Lung microvascular endothelial cell (primary cell): ENCODE measurements at places on chromosomes 2 and 18. TPM values are rescaled to one million over a fixed set of nuclear protein-coding genes. Genes with fewer than 3 reads are reported as not detected.

Gene SCYGR5
- not detected in 2 replicates for total RNA-seq

DNA sequence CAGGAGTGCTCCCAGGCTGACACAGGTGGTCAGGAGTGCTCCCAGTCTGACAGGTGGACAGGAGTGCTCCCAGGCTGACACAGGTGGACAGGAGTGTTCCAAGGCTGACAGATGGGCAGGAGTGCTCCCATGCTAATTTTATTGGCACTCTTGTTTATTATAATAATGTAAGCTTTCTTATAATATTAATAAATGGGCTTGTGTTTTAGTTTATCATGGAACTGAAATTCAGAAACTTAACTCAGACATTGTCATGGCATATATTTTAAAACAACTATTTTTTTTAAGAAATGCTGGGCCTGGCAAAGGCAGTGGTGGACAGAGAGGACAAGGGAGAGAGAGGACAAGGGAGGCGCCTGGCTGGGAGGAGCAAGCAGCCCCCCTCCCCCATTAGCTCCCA lies 18.7 kb downstream of the ANO7 start:
- DNase-seq, result no peak

DNA sequence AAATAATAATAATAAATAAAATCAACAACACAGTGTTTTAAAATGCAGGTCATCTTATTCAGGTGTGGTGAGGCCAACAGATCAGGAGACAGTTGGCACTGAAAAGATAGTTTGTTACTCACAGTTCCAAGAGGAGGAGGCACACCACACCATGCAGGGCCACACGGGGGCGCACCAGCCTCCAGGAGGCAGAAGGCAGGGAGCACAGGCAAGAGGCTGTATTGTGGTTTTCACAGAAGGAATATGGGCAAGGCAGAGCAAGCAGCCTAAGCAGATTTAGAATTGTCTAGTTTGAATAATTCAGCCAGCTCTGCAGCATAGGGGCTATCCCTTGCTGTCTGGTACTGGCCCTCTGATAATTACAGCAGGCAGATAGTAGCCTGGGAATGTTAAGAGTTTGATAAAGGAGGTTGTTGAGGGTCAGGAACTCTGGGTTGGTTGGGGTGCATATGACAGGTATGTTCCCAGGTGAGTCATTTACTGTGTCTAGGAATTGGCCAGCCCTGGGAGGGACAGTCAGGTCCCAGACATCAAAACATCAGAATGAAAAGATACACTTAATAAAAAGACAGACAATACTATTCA lies 31.3 kb downstream of the KIAA2012 start:
- peak; percentile 40 for DNase-seq

DNA sequence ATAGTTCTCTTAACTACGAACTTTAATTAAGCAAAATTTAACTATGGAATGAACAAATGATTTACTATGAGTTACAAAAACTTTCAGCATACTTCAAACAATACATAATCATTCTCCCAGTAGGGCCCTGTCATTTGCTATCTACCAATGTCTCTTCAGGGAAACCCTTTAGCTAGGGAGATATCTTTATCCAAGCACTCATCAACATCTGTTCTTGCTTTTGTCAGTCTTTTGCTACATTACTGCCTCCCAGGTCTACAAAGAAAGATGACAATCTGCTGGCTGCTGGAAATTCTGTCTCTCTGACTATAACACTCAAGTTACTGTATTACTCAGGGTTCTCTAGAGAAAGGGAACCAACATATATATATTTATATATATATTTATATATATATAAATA lies 1626.3 kb upstream of the CELF4 start:
- DNase-seq, result no peak

GRCh38 chr2:209121691-209122090 lies 302.2 kb upstream of the MAP2 start:
- DNase-seq, result no peak

DNA sequence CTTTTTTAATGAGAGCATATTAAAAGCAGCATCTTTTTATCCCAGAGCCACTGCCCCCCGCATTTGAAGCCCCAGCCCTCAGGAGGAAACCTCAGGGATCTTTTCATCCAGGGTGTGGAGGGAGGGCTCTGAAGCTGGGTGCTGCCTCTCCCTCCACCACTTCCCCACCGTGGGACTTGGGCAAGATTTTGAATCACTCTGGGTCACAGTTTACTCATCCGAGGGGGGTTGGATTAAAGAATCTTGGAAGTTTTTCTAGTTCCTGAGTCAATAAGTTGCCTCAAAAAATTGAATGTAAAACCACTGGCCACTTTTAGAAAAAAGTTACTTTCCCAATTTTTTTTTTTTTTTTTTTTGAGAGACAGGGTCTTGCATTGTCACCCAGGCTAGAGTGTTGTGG lies 62.0 kb upstream of the ANKRD44 start:
- no peak for DNase-seq

Gene L3MBTL4
- 2.8 and 15.9 TPM in 2 replicates for total RNA-seq

- DNase-seq, result no peak
Observed at GRCh38 chr18:32048507-32049091, 30.0 kb downstream of the RNF125 start.

Gene GPR17
- not detected in 2 replicates for total RNA-seq

GRCh38 chr2:44291281-44292248 lies 16.3 kb downstream of the SLC3A1 start:
- DNase-seq, result peak; percentile 44

Gene OTOS
- not detected in 2 replicates for total RNA-seq

Gene ATP9B
- 19.8 and 29.0 TPM in 2 replicates for total RNA-seq

- DNase-seq, result no peak
Observed at GRCh38 chr2:23994567-23994966, 15.3 kb upstream of the MFSD2B start.

GRCh38 chr2:144461308-144461766 lies 58.6 kb downstream of the ZEB2 start:
- no peak for DNase-seq

DNA sequence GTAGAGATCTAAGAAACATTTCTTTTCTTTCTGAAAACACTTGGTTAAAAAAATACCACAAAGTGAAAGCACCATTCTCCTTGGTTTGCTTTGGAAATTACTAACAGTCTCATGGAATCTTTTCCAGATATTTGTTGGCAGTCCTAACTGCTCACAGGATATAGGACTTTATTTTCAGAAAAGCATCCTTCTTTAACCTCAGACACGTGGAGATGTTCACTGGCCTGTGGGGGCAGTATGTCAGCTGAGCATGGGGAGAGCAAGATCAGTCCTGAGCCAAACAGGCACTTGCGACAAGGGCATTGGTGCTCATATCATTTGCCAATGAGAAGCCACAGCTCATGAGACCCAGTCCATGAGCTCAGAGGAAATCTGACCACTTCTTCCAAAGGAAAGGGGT lies 371.9 kb downstream of the NBAS start:
- no peak for DNase-seq

Gene LRP1B
- under 0.01 TPM in 1 of 2 replicates, not detected in the other for total RNA-seq

GRCh38 chr2:237283131-237283928 lies 130.6 kb downstream of the COL6A3 start:
- peak; percentile 77 for DNase-seq

Gene GAD1
- 0.22 and 0.40 TPM in 2 replicates for total RNA-seq

Gene OR6B2
- not detected in 2 replicates for total RNA-seq

GRCh38 chr2:231479455-231479854 lies 15.2 kb upstream of the NCL start:
- DNase-seq, result no peak

DNA sequence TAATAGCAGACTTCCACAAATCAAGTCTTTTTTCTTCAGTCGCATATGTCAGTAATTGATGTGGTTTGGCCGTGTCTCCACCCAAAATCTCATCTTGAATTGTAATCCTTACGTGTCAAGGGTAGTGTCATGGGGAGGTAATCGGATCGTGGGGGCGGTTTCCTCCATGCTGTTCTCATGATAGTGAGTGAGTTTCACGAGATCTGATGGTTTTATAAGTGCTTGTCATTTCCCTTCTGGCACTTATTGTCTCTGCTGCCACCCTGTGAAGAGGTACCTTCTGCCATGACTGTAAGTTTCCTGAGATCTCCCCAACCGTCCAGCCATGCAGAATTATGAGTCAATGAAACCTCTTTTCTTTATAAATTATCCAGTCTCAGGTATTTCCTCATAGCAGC lies 478.8 kb downstream of the PTPRM start:
- peak; percentile 17 for DNase-seq

GRCh38 chr18:5065615-5066014 lies 131.4 kb downstream of the AKAIN1 start:
- no peak for DNase-seq

- DNase-seq, result no peak
Observed at GRCh38 chr2:170984079-170984478, 55.0 kb downstream of the GORASP2 start.

DNA sequence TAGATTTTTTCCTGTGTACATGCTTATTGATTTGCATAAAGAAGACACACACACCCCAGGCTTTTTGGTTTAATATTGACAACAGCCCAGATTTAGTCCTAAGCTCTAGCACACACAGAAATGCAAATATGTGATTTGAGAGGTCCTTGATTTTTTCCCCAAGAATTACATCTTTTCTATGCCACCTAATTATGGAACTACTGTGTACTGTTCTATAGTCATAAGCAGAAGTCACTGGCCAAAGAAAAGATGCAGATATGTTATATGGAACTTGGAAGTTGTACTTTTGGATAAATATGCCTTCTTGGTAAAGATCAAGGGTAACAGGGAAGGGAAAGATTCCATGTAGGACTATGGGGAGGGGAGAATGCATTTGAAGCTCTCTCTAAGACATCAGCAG lies 105.6 kb downstream of the SETBP1 start:
- no peak for DNase-seq

DNA sequence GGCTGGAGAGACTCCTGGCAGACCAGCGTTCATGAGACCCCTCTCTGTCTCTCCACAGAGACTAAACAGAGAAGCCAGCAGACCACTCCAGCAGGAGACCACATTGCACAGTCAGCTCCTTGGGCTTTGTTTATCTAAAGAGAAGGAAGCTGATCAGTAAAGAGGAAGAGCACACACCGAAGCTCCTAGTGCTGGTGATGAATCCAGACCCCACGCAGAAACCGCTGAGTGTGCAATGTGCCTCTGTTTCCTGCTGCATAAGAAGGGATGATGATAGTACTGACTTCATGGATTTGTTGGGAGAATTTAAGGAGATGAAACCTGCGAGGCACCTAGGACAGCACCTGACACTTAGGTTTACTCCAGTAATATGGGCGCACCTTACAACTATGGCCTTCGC lies 544.1 kb upstream of the ID2 start:
- DNase-seq, result no peak

DNA sequence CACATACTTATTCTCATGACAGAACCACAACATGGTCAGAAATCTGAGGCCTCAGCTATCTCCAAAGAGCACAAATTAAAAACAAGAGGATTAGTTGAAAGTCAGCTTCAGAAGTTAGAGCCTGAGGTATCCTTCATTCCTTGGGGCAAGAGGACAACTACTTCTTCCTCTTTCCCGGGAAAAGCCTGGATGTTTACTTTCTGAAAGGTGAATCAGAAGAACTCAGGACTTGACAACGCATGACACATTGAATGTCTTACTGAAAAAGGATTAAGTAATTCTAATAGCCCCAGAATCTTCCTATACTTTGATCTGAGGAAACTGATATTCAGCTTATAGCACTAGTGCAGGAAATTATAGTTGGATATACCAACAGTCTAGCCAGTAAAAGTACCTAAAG lies 573.2 kb downstream of the METTL4 start:
- no peak for DNase-seq

- DNase-seq, result no peak
Observed at GRCh38 chr2:61882850-61883249, 5.6 kb downstream of the CCT4 start.

DNA sequence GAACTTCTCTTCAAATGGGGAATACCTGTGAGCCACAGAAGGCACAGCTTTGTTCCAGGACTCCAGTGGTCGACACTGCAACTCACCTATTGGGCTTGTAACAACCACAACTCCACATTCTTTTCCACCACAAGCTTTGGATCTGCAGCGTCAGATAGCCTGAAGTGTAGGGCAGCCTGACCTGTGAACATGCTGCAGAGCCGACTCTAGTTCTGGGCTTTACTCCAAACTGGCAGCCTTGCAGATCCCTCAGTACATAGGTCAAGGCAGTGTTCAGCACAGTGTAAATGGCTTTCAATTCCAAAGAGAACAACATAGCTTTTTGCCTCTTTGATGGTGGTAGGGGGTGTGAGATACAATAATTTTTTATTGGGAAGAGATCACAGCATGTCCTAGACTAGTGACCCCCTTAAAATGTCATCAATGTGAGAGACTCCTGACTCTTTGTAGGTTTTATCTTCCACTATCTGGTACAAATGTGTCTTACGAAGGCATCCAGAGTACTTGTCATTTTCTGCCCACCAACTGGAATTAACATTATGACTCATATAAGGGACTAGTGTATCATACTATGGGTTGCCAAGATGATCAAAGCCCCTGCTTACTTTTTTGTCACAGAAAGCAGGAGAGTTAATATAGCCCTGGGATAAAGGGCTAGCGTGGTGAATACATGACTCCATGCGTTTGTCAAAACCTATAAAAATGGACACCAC lies 149.8 kb downstream of the COPS8 start:
- peak; percentile 20 for DNase-seq

DNA sequence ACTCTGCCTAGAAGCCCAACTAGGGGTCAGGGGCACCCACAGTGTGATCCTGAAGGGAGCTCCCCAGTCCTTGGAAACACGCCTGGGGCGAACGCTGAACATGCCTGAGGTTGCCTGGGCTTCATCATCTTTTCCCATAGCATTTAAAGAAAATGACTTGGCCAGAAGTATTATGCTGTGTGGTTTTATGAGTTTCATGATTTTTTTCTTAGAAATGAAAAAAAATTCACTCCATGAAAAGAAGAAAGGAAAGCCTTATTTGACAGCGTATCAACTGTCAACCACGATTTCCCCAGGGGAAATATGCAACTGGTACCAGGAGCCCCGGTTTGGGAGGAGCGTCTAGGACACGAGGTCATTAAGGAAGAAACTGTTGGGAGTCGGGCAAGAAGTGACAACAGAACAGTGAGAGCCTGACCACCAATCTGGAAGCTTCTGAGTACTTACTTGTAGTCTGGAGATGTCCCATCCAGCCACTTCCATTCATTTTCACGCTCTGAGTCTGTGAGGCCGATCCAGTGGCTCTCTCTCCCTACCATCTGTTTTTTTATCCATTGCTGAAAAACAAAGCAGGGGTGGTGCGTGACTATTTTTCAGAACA lies 63.5 kb upstream of the THOC1 start:
- peak; percentile 28 for DNase-seq

- no peak for DNase-seq
Observed at GRCh38 chr2:54209379-54209778, 46.6 kb downstream of the TSPYL6 start.

Gene KHK
- 2.2 and 3.4 TPM in 2 replicates for total RNA-seq

DNA sequence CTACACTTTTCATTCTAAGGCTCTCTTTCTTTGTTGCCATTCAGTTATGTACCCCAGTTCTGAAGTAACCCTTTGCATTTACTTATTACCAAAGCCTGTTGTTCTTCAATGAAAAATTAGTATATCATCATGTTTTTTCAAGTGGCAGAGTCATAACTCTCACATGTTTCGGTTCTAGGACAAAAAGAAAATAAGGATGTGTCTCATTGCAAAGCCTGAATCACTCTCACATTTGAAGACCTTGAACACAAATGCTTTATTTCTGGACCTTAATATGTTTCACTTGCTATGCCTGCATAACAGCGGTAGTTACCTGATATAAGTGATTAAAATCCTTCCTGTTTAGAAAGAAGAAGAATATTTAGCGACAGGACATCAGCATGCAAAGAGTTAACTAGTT lies 49.1 kb downstream of the ZEB2 start:
- peak; percentile 29 for DNase-seq
